Bronchus fibroblast of lung (primary cell): ENCODE measurements at places on chromosomes 16 and 17. TPM values are rescaled to one million over a fixed set of nuclear protein-coding genes. Genes with fewer than 3 reads are reported as not detected.

The IST1 gene
- total RNA-seq, result 77.2 and 84.2 TPM in 2 replicates

The ATP2A1 gene
- 0.15 and 0.17 TPM in 2 replicates for total RNA-seq

The GSG1L2 gene
- not detected in 2 replicates for total RNA-seq

The KAT2A gene
- 9.8 and 14.6 TPM in 2 replicates for total RNA-seq
